ENCODE measurements at places on chromosomes 1 and 21.

- no peak for DNase-seq
Observed at GRCh38 chr1:61620536-61620935, 104.4 kb downstream of the TM2D1 start.

DNA sequence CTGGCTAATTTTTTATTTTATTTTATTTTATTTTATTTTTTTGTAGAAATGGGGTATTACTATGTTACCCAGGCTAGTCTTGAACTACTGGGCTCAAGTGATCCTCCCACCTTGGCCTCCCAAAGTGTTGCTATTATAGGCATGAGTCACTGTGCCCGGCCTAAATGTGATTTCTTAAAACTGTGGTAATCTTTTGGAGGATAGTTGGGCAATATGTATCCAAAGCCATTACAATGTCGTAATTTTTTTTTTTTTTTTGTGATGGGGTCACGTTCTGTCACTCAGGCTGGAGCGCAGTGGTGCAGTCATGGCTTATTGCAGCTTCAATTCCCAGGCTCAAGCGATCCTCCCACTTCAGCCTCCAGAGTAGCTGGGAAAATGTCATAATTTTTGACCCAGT is 14.2 kb downstream of the ETV3L start:
- no peak for DNase-seq

DNA sequence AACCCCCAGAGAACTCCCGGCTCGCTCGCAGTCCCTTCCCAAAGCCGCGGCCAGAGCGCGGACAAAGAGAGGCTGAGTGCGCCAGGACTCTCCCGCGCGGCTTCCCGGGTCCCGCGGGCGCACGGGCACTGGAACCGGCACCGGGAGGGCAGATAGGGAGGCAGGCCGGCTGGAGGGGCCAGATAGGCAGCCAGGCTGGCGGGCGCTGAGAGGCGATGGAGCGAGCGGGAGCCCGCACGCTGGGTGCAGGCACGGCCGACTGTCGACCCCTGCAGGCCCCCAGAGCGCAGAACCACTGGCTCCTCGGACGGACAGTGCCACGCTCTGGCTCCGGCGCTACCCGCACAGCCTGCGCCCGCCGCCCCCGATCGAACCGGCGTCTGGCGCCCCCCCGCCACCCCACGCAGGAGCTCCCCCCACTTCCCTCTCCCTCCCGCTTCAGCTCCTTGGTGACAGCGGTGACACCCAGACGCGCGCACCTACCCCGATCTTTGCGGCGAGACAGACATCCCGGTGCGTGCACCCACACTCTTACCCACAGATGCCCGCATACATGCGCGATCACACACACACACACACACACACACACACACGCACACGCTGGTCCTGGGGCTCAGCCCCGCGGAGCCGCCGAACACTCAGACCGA is 534 bp downstream of the SLC6A9 start:
- no peak for DNase-seq

DNA sequence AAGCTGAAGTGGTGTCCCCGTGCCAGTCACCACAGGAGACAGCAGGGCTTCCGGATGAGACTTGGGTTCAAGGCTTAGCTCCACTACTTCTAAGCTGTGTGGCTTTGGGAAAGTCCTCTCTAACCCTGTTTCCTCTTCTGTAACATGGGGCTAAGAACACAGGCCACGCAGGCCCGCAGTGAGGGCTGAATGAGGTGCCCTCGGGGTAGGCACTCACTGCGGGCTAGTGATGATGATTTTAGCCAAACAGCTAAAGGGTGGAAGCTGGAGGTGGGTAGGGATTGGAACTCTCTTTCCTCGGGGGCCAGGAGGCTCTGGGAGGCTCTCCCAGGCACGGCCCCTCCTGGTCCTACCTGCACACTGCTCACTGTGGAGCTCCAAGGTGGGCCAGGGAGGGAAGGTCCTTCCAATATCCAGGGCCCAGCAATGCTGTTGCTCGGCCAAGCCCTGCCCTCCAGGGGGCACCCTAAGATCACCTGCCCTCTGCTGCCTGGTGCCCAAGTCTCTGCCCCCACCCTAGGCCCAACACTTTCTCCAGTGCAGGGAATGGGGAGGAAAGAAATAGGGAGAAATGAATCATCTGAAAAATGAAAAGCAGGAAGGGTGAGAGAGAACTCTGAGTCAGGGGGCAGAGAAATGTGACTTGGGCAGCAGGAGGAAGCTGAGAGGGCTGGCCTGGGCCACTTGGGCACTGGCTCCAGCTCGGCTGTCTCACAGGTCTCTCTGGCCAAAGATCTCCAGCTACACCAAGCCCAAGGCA is 19.2 kb upstream of the EVA1B start:
- peak; percentile 45 for DNase-seq

DNA sequence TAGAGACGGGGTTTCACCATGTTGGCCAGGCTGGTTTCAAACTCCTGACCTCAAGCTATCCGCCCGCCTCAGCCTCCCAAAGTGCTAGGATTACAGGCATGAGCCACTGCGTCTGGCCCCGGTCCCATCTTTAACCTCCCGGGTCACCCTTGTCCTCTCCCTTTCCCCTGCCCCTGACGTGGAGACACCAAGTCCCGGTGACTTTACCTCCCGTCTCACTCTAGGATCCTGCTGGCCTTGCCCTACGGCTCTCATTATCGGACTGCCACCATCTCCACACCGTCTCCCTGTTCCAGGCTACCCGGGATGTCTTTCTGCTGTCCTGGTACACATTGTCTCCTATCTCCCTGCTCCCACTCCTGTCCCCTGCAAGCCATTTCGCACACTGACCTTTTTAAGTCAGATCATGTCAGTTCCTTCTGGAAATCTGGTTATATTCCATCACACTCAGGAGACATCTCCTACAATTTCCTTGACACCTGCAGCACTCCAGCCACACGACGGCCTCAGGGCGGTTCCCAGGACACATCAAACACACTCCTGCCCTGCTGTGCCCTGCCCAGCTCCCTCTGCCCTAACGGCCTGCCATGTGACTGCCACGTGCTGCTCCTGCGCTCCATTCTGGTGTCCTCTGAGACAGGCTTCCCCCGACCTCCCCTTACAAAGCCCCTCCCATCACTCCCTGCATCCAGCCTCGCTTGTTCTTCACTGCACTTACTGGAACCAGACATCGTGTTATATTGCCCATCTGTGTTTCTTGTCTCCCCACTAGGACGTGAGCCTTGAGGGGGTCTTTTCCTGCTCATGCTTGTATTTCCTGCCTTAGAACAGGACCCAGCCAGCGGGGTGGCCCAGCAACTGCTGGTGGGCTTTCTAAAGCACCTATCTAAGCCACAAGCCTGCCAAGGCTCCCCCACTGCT is 32.7 kb downstream of the TTC39A start:
- no peak for DNase-seq

GRCh38 chr1:31762726-31763670 is 1.1 kb downstream of the ADGRB2 start:
- peak; percentile 17 for DNase-seq

DNA sequence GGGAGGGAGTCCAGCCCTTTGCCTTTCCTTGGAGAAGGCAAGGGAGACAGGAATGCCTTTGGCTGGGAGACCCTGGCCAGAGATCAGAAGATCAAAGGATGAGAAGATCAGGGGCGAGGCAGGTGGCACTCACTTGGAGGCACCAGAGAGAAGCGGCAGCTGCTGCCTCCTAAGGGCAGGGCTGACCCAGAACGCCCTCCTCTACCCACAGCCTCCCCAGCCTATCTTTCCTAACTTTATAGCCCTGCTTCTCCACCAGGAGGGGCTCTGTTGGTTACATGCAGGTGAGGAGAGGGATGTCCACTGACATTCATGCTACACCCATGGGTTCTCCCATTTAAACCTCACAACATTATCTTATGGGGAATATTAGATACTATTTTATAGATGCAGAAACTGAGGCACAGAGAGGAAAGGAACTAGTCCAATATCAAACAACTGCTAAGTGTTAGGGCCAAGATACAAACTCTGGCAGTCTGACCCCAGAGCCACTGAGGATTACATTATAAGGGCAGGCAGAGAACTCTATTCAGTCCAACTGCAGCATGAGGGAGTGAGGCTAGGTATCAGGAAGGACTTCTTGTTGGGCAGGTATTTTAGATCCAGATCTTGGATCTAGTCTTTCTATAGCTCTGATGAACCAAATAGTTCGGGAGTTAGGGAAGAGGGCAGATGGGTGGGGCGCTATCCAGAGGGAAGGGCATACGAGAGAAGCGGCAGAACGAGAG is 19.9 kb downstream of the LGR6 start:
- no peak for DNase-seq

- DNase-seq, result no peak
Observed at GRCh38 chr1:218946147-218946546, 227.5 kb upstream of the LYPLAL1 start.

DNA sequence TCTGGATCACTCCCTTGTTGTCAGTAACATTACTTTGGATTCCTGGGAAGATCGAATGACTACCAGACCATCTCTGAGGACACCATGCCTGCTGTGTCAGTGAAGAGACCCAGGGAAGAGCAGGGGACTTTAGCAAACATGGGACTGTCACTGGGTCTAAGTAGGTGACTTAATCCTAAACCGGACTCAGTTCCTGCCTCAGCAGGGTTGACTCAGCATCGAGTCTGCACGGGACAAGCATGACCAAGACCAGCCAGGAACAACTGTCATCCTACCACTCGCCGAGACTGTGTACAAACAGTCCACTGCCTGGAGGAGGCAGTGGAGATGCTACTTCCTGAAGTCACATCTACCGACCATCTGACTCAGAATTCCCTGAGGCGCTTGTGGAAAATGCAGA is 53.2 kb upstream of the RAB4A start:
- DNase-seq, result no peak

DNA sequence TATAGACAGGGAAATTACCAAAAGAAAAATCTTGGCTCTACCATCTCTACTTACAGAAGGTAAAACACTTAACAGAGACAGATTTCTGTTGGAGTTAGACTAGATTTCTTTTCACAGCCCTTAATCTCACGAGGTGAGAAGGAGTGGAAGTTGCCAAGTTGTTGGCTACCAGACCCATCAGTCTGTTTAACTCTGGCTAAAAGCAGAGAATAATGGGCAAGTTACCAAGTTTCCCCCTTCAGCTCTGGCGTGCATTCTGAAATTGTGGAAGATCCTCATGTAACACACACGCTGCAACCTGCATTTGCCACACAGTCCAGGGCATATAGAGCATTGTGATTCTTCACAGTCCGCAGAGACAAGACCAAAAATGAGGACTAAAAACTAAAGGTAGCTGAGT is 49.3 kb downstream of the STX6 start:
- no peak for DNase-seq

GRCh38 chr1:165144757-165145397 is 211.6 kb downstream of the LMX1A start:
- peak; percentile 11 for DNase-seq

DNA sequence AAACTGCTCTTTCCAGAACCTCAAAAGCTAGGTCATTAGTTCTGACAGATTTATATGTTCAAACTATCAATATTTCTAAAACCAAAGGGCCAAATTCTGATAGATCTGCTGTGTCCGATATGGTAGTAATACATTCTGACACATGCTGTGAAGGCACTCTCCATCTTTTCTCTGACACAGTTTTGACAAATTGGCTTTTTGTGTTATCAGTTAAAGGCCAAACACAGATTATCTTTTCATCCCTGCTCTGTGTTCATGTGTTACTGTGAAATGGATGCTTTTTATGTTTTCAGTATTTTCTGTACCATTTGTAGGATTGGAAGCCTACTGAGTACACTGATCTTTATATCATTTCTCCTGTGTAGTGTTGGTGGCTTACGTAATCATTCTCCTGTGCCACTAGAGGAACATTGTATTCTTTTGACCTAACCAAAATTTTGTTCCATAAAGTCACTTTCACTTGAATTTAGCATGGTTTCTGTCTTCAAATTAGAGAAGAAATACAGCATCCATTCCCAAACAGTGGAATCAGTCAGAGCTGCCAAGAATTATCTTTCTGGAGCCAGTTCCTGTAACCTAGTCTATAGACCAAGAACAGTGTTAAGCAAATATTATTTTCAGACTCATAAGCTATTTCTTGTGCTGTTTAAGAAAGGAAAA is 137.2 kb downstream of the ADGRL2 start:
- DNase-seq, result no peak

DNA sequence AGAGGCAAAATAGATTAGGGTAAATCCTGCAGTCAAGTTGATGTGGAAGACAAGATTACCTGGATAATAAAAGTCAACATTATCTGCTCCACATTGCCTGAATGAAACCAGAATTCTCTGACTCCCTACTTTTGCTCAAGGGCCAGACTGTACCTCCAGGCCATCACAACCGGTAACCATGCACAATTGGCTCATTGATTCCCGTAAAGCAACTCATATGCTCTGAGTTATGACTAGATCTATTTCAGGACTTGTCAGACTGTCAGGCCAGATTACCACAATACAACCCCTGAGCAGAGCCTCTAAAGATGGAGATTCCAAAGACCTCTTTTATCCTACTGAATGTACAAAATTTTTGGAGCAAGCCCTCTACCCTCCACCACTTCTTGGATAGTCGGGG is 90.4 kb downstream of the ODF2L start:
- DNase-seq, result no peak

- DNase-seq, result no peak
Observed at GRCh38 chr1:91777196-91777595, 108.8 kb downstream of the TGFBR3 start.

- peak; percentile 66 for DNase-seq
Observed at GRCh38 chr1:67687649-67688048, 2.6 kb downstream of the GADD45A start.

- DNase-seq, result no peak
Observed at GRCh38 chr1:181548497-181548896, 65.2 kb downstream of the CACNA1E start.

DNA sequence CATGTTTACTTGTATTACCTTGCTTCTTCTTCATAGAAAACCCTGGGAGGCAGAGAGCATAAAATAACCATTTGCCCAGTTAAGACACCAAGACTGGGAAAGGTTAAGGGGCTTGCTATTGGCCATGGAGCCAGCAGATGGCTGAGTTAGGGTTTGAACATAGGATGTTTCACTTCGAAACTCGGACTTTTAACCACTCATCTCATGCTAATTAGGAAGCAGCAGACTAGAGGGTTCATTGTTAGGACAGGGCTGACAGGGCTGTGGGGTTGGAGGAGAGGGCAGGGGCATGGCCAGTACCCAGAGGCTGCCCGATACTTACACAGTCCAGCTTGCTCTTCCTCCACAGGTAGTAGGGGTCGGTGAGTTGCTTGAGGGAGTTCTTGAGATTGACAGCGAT is 17.0 kb downstream of the SLC26A9 start:
- no peak for DNase-seq

- no peak for DNase-seq
Observed at GRCh38 chr1:180083164-180083563, 71.5 kb upstream of the QSOX1 start.

- DNase-seq, result no peak
Observed at GRCh38 chr1:162367073-162367472, 9.6 kb downstream of the SPATA46 start.

GRCh38 chr1:62625415-62625814 is 28.1 kb downstream of the ANGPTL3 start:
- DNase-seq, result no peak

GRCh38 chr1:24751833-24752232 is 6.6 kb downstream of the CLIC4 start:
- DNase-seq, result no peak

GRCh38 chr1:81414488-81415015 is 386.2 kb upstream of the ADGRL2 start:
- DNase-seq, result no peak

GRCh38 chr1:3690282-3691065 is 38.2 kb downstream of the TP73 start:
- DNase-seq, result no peak

Measured in AML-193 (cell line).